ENCODE measurements at places on chromosomes 1 and 21.
A peak's percentile ranks its signal among the peaks of the same experiment; 100 is the strongest.

- DNase-seq = peak; percentile 48
Observed at GRCh38 chr1:148264374-148265276, 112.5 kb upstream of the NBPF11 start.

DNA sequence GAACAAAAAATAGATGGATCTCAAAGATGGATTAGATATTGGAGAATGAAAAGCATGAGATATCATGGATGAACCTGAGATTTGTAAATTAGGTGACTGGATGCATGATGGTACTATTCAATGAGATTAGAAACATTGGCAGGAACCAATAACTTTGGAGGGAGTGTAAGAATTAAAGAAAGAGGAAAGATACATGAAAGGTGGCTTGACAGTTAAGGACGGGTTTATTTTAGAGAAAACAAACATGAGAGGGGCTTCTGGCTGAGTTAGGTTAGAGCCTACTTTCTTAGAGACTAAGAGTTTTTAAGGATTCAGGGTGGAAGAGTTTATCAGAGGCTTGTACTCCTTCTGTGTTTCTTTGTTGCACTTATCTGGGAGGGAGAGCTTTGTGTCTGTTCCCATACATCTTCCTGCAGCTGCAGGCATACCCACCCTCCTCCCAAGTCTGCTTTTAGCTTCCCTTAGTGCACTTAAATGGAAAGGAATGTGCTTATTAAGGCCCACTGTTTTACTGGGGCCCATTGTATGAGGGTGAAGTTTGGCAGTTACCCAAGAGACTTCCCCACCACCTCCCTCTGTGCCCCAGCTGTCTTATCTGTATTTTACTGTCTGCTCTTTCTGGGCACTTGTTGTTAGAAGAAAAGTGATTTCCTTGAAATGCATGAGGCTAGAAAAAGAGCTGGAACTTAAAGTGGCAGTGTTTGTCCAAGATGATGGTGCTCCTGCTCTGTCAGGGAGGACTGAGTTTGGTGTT lies 26.1 kb upstream of the CR2 start:
- DNase-seq = no peak

- no peak for DNase-seq
Observed at GRCh38 chr1:25716320-25716719, 83.7 kb upstream of the SELENON start.

DNA sequence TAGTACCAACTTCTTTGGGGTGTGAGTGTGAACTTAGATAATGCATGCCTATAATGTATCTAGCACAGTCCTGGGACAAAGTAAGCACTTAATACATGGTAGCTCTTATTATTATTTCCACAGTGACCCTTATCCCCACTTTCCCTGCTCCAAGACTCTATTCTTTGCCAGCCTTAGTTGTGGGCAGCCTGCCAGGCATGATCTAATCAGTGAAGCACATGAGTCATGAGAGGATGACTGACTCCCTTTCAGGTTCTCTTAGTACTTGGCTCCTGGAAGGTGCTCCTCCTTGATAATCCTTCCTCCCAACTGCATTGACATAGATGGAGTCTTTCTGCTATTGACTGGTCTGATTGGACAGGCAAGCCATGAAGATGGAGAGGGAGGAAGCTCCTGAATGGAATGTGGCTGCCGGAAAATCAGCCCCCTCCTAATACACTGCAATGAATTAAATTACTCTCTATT lies 17.4 kb upstream of the GNG12 start:
- DNase-seq = peak; percentile 72

GRCh38 chr1:221715321-221716169 lies 26.3 kb downstream of the DUSP10 start:
- DNase-seq = no peak

DNA sequence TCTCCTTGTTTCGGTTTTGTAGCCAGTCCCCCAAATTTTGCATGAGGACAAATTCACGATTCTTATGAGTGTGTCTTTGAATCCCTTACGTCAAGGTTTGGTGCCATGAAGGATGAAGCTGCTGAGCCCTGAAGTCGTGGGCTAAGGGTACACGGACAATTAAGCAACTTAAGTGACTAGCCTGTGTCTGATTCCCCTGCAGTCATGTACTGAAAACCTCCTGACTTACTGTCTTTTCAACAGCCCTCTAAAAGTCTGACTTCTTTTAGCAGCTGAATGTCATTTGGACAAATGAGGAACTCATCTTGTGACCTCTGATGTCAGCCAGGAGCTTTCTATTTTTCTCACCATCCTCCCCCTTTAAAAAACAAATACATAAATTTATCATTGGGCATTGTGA lies 27.1 kb upstream of the C1orf105 start:
- no peak for DNase-seq

- no peak for DNase-seq
Observed at GRCh38 chr1:84762664-84763063, 72.4 kb upstream of the SSX2IP start.

DNA sequence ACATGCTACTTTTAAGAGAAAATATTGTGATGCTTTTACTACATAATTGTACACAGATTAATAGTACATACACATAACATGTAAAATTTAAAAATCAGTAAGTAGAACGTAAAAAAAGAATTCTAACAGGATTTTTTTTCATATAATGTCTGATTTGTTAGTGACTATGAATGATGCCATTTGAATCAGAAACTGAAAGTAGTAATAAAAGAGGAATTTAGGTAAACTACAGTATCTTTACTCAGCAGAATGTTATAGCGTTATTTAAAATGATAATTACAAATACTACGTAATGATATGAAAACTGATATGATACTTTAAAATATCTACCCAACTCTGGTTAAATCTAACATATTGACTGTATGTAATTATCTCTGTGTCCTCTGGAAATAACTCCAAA lies 116.1 kb downstream of the DENND1B start:
- no peak for DNase-seq

- no peak for DNase-seq
Observed at GRCh38 chr1:43279666-43280065, 5.7 kb downstream of the C1orf210 start.

DNA sequence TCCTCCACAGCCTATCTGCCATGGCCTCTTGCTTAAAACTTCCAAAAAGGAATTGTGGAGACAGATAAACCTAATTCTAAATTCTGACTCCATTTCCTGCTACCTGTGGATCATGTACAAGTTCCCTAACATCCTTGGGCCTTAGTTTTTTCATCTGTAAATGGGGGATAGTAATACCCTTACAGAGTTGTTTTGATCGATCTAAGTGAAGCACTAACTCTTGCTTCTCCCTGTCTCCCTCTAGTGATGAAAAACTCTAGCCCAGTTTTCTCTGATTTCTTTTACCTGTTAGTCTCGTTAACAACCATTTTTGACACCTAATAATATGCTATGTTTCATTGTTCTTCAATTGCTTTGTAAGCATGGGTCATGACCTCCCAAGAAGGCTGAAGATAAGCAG lies 65.9 kb downstream of the TM2D1 start:
- DNase-seq = no peak

GRCh38 chr1:59317343-59317742 lies 20.4 kb downstream of the FGGY start:
- no peak for DNase-seq

GRCh38 chr1:116515702-116516101 lies 55.1 kb downstream of the CD58 start:
- no peak for DNase-seq

DNA sequence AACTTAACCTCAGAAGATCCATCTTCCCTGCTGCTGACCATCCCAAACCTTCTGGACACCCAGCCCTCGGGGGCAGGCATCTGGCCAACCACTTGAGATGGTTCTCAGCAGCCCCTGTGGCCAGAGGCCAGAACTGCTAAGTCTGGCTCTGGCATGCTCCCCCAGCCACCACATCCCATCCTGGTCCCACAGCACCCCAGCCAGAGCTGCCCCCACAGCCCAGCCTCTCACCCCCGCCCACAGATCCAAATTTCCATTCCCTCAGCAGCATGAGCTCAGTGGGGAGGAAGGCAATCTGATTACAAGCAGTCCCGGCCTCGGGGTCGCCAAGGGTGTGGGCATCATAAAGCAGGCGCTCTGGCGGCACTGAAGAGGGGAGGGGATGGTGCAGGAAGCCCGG lies 45.6 kb downstream of the GLIS1 start:
- DNase-seq = peak; percentile 55

DNA sequence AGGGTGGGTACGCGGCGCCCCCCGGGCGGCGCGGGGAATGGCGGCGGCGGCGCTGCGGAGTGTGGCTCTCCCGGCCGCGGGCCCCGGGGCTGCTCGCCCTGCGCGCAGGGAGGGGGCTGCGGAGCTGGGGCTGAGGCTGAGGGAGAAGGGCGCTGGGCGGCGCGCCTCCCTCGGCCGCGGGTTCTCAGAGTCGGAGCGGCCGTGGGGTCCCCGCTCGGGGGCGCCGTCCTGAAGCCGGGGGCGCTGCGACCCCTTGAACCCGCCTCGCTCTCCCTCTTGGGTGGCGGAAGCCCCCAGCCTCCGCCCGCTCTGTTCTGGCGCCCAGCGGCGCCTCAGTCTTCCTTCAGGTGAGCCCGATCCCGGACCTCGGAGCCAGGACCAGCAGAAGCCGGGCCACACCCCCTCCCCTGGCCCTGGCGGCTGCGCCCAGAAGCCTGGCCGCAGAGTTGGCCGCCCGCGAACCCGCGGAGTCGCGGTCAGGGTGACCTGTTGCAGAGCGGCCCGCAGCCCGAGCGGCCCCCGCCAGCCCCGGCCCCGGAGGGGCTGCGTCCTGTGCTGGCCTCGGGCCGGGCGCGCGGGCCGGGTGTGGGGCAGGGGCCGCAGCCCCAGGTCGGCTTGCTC lies 532 bp downstream of the RALGPS2 start:
- DNase-seq = peak; percentile 61

DNA sequence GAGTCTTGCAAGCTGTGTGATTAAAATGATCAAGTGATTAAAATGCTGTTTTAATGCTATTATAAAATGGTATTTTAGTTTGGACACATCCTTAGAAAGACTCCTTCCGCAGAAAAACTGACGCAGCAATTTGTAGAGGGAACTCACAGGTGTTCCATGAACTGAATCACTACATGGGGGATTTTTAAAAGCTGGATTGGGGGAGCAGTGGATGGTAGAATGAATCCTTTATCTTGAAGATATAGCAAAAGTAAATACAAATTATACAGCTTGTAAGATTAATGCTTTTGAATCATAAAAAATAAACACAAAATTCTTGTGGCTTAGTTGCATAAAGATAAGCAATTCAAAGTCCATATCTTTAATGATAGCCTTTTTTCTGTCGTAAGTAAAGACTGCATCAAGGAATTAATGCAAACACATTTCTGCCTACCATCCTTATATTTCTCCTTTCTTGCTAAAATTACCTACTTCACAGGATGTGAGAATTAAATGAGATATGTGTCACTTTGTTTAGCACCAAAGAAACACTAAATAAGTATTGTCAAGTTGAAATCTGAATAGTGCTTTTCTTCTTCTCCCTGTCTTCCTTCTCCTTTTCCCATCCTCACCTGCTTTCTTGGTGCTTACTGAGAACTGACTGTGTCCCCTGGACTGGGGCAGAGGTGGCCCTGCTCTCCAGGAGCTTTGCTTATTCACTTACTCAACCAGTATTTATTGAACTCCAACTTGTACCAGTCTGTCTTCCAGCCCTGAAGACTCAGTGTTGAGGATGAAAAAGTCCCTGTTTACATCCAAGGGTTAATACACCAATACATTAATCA lies 61.5 kb upstream of the F3 start:
- no peak for DNase-seq

GRCh38 chr21:43599728-43600127 lies 59.6 kb downstream of the HSF2BP start:
- DNase-seq = no peak

GRCh38 chr1:63918418-63918945 lies 144.7 kb downstream of the ROR1 start:
- no peak for DNase-seq

DNA sequence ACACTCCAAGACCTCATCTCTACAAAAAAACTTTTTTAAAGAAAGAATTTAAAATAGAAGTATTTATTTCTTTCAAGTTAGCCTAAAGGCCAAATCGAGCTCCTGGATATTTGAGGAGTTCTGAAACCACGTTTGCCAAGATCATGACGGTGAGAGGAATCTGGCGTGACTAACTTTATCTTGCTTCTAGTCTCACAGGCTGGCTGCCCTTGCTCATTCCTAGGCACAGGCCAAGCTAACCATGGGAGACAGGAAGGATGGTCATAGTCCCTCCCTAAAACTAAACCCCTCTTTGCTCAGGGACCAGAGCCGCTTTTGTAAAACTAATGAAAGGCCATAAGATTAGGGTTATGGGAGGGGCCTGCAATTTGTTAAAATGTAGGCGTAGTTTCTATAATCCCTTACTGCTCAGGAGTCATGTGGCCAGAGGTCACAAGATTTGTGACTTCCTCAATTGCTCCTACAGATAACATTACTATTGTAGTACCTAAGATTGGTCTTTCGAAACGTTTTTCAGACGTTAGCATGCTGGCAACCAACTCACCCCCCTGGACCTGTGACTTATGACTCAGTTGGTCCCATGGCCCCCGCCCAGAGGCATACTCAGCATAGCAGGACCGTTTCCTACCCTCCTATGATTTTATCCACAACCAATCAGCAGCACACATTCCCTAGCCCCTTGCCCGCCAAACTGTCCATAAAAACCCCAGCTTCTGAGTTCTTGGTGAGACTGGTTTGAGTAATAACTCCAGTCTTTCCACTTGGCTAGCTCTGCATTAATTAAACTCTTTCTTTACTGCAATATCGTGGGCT lies 425.0 kb downstream of the SMYD3 start:
- no peak for DNase-seq

GRCh38 chr1:3880429-3881192 lies 19.5 kb downstream of the C1orf174 start:
- DNase-seq = no peak

DNA sequence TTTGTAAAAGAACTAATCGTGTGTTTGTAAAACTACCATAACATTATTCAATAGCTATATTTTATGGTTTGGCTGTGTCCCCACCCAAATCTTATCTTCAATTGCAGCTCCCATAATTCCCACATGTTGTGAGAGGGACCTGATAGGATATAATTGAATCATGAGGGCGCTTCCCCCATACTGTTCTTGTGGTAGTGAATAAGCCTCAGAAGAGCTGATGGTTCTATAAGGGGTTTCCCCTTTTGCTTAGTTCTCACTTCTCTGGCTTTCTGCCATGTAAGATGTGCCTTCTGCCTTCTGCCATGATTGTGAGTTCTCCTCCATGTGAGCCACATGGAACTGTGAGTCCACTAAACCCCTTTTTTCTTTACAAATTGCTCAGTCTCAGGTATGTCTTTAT lies 1372.3 kb downstream of the AMY1C start:
- no peak for DNase-seq

- DNase-seq = no peak
Observed at GRCh38 chr1:114648503-114648902, 21.3 kb downstream of the DENND2C start.

- no peak for DNase-seq
Observed at GRCh38 chr1:64293820-64294219, 90.4 kb downstream of the UBE2U start.

GRCh38 chr1:211736351-211736915 lies 61.0 kb upstream of the NEK2 start:
- DNase-seq = peak; percentile 23

GRCh38 chr1:67584938-67585337 lies 100.1 kb upstream of the GADD45A start:
- no peak for DNase-seq
